ENCODE measurements at places on chromosomes 2 and 18.

DNA sequence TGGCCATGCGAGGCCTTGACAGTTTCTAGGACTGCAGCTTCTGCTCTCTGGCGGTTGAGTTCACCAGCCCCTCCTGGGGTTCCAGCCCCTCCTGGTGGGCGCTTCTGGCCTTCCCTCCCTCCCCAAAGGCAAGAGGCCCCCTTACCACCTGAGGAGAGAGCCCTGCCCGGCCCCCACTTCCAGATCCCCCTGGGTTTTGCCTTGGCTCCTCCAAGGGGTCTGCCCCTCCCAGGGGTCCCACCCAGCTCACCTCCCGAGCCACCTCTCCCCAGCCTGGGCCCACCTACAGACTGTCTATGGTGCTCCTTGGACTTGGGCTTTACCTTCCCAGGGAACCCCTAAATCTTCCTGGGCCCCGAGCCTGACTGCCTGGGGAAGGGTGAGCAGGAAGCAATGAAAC is 264.5 kb downstream of the ATAD2B start:
- no peak for DNase-seq

DNA sequence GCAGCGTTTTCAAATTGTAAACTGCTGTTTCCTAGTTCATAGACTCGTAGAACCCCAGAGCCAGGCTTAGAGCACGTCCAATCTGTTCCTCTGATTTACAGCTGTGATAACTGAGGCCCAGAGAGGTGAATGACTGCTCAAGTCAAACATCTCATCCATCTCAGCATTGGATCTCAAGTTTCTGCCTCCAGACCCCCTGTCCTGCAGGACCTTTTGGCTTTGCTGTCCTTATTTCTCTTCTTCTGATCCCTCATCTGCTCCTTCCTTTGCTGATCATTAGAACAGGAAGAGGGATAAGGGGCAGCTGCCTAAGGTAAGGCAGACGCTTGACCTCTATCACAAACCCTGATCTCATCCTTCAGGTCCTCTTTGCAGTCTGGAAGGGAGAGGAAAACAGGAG is 58.5 kb upstream of the CREB1 start:
- DNase-seq, result no peak

DNA sequence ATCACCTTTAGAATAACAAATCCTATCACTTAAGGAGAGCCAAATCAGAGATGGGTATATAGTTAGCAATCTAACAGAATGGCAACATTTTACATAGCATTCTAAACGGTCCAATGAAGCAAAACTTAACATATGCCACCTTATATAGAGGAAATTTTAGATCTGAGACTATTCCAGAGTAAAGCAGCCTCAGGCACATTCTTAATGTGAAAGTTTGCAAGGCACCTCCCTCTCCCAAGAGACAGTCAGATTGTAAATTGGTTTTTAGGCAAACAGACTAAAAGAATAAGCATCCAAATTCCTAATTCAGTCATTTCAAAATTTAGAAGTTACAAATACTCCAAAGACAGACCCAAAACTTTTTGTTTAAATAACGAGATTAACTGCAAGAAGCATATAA is 292.9 kb downstream of the STK39 start:
- DNase-seq, result no peak

GRCh38 chr2:95072424-95072823 is 46.9 kb downstream of the MAL start:
- DNase-seq, result no peak

GRCh38 chr2:71813807-71814470 is 333.7 kb downstream of the CYP26B1 start:
- DNase-seq, result no peak

- DNase-seq, result no peak
Measured at GRCh38 chr2:239832490-239833268, 192.5 kb downstream of the NDUFA10 start.

DNA sequence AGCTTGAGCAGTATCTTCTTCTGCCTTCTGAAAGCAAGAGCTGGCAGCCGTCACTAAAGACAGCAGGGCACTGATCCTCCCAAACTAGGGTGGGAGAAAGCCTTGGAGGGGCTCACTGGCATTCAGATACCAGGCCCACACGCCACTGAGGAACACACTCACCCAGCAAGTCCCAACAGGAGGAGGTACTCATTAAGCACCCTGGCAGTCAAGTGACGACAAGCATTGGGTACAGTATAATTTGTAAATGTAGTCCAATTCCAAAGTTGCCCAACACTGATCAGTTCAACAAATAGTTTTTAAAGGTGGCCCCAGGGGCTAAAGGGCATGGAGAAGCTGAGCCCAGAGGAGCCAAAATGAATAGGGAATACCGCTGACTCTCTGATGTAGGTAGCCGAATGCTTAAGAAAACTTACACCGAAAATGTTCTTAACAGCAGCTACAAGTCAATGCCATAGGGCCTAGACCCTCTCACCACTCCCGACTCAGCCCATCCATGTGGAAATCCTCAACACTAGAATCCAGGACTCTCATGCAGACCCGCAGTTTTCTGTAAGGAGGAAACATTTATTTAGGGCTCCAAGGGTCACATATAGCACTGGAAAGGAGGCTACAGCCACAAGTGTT is 9.9 kb downstream of the LIMS2 start:
- no peak for DNase-seq

DNA sequence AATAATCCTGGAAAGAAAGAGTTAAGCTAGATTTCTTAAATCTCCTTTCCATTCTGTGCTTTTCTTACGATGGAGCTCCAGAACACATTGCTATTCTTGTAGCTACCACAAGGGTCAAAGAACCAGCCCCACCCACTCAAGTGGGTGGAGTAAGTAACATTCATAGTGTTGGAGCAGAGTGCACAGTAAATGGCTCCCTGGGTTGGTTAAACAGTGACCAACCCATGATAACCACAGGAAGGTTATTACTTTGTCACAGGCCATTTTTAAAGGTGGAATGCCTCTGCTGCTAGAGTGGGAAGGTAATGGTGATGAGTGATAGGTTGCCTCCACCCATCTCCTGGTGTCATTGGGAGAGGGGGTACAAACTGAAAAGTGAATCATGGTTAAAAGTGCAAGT is 13.9 kb downstream of the ARPC2 start:
- DNase-seq, result no peak

GRCh38 chr2:62209427-62209991 is 13.6 kb downstream of the B3GNT2 start:
- no peak for DNase-seq

DNA sequence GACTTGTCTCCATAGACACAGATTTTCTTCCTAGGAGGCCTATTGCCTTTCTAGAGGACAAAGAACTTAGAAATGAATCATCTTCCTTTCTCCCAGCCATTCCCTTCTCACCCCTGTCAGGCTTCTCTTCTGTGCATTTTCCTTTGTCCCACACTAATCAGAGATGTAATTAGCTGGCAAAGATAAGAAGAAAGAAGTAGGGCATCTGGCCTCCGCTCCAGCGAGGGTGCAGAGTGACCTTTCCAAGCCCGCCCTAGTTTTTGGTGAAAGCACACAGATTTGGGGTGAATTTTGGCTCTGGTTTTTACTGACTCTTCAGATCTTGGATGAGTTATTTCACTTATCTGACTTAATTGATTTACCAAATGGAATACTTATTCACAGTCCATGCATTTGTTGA is 626.5 kb downstream of the ZEB2 start:
- no peak for DNase-seq

GRCh38 chr2:240705204-240705791 is 13.6 kb downstream of the AQP12A start:
- DNase-seq, result no peak

GRCh38 chr2:206231669-206232286 is 42.7 kb upstream of the ZDBF2 start:
- no peak for DNase-seq

DNA sequence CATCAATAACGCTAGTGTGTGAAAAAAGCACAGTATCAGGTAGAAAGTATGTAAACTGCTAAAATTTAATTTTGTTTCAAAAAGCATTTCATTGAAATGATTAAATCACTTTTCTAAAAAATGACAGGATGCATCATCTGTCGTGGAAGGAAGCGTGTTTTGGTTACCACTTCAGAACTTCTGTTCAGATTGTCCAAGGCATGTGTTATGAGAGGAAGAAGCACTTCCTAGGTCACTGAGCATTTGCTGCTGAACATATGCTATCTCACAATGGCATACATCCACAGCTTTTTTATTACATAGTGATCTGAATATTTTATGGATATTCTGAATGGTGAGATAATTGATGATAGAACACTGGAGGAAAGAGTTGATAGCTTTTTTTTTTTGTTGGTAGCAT is 737.5 kb downstream of the SATB2 start:
- DNase-seq, result no peak

DNA sequence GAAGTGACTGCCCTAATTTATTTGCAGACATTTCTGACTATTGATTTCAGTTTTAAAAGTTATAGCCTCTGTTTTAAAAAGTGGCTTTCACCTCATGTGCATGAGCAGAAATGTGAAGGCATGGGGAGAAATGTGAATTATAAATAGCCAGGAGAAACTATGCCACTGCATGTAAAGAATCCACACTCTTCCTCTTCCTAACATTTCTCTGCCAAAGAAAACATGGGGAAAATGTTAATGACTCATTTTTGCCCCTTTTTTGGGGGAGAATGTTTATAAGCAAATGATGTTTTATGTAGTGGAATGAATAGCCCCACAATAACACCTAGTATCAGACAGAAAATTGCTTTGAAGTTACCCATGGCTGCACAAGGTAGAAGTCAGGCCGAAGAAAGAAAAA is 249.0 kb upstream of the TANK start:
- DNase-seq, result no peak

DNA sequence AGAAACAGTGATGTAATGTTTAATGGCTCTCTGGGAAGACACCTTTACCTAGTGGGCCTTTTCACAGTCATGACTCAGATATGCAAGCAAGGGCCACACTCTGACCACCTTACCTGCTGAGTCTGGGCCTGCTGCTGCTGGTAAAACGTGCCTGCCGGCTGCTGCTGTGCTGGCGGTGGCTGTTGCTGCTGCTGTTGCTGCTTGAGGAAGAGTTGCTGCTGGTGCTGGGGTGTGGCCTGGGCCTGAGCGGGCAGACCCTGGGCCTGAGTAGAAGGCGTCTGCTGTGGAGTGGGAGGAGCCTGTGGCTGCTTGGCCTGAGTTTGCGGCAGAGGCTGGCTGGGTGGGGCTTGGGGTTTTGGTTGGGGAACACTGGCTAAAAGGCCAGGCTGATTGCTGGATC is 81.6 kb upstream of the NFU1 start:
- no peak for DNase-seq

GRCh38 chr2:157784823-157785175 is 91.3 kb downstream of the ACVR1 start:
- DNase-seq, result no peak

- no peak for DNase-seq
Measured at GRCh38 chr2:1052771-1053191, 102.1 kb downstream of the SNTG2 start.
